IMR-90 (cell line): ENCODE measurements at places on chromosomes 5 and 9.
A peak's percentile ranks its signal among the peaks of the same experiment; 100 is the strongest.

DNA sequence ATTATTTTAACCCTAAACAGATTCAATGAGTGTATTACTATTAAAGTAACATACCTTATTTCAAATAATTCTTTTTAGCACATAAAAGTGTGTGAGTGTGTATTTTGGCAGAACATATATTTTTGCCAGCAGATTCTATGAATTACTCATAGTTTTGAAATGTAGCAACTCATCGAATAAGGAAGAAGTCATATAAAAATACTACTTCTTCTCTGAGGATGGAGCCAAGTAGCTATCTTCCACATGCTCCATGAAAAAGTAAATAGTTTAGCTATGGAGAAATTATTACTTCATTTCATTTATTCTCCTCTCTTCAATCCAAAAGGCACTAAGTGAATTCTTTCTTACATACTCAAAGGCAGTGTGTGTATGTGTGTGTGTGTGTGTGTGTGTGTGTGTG lies 1090.4 kb upstream of the CDH6 start:
- DNase-seq = no peak

- no peak for DNase-seq
Measured at GRCh38 chr5:102547141-102548035, 48.6 kb upstream of the SLCO6A1 start.

DNA sequence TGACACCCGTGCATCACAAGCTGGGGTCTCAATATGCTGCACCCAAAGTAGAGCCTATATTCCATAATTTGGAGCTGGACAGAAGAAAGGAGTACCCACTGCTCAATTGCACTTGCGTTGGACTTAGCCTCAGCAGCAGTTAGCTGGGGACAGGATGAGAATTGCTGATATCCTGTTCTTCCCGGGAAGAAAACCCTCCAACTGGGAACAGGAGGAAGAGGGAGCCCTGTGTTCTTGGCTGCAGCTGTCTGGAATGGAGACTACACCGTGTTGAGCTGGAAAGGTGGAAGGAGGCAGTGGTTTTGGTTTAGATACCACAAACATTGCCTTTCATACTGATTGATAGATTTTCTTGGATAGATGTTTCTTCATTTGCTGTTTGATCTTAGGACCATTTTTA lies 24.6 kb downstream of the CNTLN start:
- no peak for DNase-seq

- peak; percentile 96 for DNase-seq
Measured at GRCh38 chr5:112776301-112776856, 38.7 kb downstream of the APC start.

DNA sequence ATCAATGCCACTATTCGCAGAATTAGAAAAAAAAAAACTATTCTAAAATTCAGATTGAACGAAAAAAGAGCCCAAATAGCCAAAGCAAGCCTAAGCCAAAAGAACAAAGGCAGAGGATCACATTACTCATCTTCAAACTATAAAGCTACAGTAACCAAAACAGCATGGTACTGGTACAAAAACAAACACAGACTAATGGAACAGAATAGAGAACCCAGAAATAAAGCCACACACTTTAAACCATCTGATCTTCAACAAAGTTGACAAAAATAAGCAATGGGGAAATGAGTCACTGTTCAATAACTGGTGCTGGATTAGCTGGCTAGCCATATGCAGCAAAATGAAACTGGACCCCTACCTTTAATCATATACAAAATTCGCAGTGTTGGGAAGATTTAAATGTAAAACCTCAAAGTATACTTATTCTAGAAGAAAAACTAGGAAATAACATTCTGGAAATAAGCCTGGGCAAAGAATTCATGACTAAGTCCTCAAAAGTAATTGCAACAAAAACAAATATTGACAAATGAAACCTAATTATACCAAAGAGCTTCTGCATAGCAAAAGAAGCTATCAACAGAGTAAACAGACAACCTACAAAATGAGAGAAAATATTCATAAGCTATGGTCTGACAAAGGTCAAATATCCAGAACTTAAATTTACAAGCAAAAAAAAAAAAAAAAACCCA lies 153.7 kb downstream of the NDUFS4 start:
- DNase-seq = no peak

GRCh38 chr5:80569961-80570786 lies at the start of gene ANKRD34B:
ANKRD34B (minus strand) TSS chr5:80570280; CDS start chr5:80560019, 10,261 bp downstream.
- no peak for DNase-seq

DNA sequence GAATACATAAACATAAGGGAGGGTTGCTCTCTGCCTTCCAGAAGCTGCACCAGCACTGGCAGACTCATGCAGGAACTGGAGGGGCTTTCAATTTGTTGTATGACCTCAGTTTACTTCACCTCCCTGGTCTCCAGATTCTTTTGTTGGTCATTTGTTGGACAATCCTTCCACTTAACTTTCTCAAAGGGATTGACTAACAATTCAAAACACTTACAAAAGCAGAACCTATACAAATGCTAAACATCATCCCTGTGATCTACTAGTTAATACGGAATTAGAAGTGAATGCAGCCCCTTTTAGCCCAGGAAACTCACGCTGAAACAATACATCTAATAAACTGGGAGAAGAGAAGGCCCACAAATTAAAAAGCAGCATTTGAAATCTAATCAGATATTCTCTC lies 404.6 kb upstream of the BRINP1 start:
- no peak for DNase-seq

- DNase-seq = no peak
Measured at GRCh38 chr5:179008667-179009066, 13.5 kb upstream of the GRM6 start.

- DNase-seq = peak; percentile 18
Measured at GRCh38 chr5:65663804-65664521, 39.1 kb downstream of the SHLD3 start.

DNA sequence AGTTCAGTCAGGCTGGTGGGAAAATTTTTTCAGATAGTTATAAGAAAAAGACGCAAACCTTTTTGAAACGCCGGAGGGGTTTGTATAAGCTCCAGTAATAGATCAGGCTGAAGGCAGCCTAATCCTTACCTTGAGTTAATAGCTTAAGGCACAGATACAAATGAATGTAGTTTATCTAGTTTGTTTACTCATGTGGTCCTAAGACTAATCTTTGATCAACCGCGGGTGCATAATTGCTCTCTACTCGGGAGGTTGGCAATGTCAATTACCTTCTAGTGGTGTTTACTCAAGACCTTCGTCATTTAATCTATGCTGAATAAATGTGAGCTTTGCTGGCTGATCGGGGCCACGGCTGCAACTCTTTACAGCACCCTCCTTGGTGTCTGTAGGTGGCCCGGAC lies 665 bp upstream of the INSL4 start:
- no peak for DNase-seq

DNA sequence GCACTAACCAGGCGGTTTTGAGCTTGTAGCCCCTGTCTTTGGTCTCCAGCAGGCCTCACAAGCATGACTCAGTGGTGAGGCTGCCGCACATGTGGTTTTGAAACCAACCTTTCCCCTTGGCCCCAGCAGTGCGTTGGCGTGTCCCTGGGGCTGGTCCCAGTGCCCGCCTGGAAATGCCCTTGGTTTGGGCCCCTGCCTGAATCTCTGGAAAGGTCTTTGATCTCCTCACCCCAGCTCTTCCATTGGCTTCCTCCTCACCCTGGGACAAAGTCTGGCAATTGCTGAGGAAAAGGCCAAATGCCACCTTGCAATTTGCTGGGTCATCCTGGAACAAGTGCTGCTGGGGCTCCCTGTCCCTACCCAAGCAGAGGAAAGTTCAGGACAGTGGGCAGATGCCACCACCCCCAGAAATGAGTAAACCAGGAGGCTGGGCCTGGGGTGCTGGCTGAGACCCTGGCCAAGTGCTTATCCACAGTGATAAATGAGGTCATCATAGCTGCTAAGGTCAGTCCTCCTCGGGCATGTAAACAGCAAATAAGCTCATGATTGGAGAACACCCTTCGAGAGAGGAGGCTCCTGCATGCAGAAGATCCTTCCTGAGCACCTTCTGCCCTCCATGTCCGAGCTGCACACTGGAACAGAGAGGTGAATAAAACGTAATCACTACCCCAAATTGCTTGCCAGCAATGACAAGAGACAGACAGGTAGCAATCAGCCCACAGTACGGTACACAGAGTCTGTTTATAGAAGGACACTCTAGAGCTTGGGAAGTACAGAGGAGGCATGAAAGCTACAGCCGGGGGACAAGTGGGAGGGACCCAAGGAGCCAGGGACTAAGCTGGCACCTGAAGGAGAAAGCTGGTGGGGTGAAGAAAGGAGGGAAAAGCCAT lies 98.9 kb upstream of the CPEB4 start:
- peak; percentile 78 for DNase-seq

GRCh38 chr5:107778647-107779046 lies 107.9 kb upstream of the EFNA5 start:
- no peak for DNase-seq

DNA sequence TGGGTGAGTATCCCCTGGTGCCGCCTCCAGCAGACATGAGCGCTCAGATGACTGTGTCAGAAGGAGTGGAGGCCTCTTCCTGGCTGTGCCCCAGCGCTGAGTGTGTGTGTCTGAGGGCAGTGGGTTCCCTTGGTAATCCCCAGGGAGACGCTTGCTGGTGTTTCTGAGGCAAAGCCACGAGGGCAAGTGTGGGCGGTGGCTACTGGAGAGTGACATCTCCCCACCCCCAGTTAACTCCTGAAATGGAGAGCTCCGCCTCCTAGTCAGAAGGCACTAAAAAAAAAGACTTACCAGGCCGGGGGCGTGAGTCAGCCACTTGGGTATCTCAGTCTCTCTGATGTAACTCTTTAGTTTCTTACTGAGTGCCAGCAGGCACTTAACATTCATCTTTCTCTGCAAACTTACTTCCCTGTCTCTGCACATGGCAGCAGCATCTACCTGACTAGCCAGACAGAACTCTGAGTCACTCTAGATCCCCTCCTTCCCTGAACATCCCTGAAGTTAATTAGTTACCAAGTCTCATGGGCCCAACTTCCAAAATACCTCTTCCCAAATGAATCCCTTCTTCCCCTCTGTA lies 19.3 kb downstream of the ORM2 start:
- peak; percentile 99 for DNase-seq

GRCh38 chr9:83449983-83450382 lies 88.2 kb downstream of the FRMD3 start:
- DNase-seq = no peak

DNA sequence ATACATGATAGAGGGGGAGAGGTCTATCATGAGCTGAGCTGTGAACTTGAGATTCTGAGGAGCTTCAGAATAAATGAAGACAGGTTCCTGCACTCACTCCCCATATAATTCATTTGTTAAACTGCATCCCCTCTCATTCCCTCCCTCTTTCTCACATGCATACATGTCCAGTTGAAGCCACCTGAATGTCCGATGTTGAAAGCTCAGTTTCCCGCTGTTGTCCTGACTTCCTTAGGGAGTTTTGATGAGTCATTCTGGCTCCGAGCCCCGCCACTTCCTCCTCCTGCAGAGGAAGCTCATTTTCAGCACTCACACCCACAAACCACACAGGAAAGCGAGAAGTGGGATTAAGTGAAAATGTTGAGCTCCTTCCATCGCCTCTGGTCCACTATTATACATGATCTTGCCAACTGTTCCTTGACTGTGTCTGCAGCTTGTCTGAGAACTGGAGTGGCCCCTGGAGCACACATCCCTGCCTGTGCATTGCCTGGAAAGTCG lies 121.2 kb downstream of the CEMIP2 start:
- DNase-seq = peak; percentile 72

DNA sequence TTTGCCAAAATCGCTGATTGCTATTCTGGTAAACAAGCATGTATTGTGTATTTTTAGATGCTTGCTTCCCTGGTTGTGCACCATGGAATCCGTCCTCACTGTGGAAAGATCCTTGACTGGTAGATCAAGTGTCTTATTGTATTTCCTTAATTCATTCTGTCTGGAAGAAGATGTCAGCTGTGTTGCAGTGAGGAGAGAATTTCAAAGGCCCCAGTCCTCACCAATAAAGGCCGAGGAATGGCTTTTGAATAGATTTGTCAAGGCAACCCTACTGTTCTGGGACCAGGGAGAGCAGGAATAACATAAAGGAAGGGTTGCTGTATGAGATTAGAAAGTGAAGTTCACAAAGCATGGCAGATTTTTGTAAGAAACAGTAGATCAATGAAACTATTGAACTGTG lies 36.2 kb upstream of the POU5F2 start:
- no peak for DNase-seq

DNA sequence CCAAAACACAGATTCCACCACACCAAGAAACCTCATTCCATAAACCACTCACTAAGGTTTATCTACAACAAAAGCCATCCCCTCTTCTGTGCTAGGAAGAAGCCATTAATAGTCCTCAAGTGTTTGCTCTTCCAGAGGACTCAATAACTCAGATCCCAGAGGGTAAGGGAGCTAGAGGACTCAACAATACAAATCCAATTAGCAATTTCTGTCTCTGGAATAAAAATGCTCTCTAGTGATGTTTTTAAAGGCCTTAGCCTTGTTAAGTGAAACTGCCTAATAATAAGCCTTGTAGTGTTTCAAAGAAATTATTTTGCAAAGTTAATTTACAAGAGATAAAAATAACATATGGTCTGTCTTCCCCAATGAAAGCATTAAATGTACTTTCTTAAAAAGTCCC lies 942.4 kb downstream of the CDH12 start:
- DNase-seq = no peak

DNA sequence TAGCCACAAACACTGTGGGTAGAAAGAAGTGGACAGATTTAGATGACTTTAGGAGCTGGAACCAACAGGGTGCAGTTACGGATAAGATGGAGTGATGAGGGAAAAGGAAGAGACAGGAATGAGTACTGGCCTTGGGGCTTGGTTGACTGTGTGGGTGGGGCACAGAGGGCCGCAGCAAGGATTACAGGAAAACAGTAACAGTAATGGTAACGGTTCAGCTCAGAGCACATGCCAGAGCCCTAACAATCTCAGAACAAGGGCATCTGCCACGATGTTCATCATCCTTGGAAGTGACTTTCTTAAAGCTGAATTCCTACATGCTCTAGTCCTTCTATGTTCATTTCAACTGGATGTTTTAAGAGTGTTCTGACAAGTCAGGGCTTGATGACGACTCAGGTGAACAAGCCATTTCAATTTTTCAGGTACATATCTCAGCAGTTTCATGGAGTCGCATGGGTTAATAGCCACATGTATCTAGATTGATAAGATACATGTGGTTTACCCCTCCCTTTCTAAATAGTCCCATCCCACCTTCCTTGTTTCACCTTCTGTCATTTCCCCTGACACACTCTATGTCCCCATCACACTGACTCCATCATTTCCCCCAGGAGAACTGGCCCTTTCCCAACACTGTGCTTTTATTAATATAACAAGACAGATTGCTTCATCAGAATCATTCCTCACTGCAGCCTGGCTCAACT lies 65.0 kb downstream of the CEMIP2 start:
- no peak for DNase-seq

GRCh38 chr5:132234684-132235062 lies 7.0 kb upstream of the P4HA2 start:
- no peak for DNase-seq
